ENCODE measurements at places on chromosomes 7 and 10.

GRCh38 chr7:96359876-96360275 is 38.0 kb upstream of the SLC25A13 start:
- DNase-seq, result no peak

DNA sequence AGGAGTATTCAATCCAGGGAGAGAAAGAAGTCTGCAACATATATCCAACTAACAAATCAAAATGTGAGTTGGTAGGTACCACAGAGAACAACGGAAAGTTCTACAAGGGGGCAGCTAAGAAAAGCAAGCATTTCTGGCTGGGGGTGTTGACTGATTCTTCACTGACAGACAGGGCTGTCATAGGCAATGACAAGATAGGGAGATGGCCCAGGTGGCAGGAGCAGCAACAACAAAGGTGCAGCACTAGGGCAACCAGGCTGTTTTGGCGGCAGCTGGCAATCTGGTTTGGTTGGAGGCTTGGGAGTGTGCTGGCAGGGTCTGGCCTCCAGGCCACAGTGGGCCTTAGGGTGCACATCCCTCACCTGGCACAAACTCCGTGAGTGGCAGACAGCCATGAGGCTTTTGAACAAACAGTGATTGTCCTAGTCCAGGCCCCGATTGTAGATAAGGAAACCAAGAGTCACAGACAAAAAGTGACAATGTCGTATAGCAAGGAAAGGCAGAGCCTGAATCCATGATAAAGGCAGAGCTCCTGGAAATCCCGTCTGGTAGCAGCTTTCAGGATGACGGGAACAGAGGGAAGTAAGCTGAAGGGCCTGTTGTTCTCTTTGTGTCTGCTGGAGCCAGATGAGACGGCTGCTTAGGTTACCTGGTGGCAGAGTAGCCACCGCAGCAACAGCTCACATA is 28.4 kb downstream of the DPCD start:
- DNase-seq, result no peak

GRCh38 chr10:3907514-3907913 is 122.5 kb upstream of the KLF6 start:
- no peak for DNase-seq

GRCh38 chr10:75592791-75593643 is 161.6 kb downstream of the LRMDA start:
- DNase-seq, result no peak

DNA sequence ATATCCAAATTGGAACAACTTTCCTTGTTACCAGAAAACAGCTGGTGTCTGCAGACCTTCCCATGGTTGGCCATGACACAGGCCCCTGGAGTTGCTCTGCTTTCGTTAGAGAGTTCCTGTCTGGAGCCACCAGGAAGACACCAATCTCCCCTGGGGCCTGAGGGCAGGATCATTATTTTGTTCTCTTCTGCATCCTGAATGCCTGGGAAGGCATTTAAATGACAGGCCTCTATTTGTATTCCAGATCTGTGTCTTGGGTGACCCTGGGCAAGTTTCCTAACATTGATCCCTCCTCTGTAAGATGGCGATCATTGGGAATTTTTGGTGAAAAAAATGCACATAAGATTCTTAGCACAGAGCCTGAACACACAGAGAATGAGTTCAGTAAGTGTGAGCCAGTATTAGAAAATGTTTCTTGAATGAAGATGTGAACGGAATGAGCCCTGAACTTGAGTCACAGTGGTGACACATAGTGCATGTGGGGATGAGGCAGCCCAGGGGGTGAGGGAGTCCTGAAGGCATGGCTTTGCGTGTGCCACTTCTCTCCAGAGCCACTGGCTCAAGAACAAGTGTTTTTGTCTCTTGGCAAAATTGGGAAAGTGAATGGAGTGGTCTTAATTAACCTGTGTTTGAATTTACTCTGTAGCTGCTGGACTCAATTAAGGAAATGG is 28.4 kb downstream of the BMPER start:
- DNase-seq, result no peak

DNA sequence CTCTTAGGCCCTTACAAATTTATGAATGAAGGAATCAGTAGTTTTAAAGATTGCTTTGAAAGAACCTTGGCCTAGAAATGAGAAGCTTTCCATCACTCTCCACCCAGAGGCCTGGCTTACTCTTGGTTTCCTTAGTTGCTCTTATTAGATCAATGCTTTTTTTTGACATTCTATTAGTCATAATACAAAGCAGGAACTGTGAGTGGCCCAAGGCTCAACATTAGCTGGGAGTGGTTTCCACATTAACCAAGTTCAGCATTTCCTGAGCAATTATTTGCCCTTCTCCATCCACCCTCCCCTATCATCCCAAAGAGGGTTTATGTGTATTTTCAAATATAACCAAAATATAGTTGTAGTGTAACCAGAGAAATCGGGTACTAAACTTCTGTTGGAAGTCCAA is 103.4 kb upstream of the FAM204A start:
- no peak for DNase-seq

GRCh38 chr10:113572520-113573290 is 19.9 kb downstream of the HABP2 start:
- DNase-seq, result no peak
